Epithelial cell of prostate (primary cell): ENCODE measurements at places on chromosomes 5 and 9.

DNA sequence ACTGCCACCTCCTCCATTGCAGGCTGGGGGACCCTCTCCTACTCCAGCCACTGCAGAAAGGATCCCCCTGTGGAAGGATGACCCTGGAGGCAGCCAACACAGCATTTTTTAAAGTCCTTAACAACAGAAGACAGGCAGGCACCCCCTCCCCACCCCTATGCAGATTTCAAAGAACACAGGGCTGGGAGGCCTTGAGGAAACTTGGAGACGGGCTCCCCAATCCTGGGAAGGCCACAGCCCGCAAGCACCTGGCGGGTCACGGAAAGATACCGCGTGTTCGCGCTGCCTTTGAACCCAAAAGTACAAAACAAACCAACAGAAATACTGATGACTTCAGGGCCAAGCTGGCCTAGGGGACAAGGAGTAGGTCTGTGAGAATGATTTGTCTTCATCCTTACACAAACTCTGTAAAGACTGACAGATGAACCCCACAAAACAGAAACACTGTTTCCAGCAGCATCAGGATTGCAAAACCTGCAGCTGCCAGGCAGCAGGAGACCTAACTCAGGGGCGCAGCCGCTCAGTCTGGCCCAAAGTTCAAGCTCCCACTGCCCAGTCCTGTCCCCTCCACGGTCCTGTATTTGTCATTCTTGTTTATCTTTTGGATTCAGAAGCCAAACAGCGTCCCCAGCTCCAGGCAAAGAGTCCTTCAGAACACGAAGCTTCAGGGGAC, 13.8 kb downstream of the VAV2 start:
- DNase-seq, result no peak

DNA sequence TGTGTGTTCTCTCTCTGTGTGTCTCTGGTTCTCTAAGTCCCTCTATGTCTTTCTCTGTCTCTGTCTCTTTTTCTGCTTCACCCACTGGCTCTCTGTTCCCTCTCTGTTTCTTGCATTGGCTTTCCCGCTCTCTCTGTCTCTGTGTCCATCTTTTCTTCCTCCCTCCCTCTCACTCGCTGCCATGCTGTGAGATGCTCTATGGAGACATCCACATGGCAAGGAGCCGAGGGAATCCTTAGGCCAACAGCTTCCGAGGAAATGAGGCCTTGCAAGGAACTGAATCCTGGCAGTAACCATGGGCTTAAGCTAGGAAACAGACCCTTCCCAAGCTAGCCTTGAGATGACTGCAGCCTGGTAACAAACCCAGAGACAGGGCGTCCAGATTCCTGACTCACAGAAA, 117.3 kb downstream of the BRINP1 start:
- DNase-seq, result no peak

- no peak for DNase-seq
Observed at GRCh38 chr5:32506799-32507198, 62.3 kb upstream of the ZFR start.

- DNase-seq, result no peak
Observed at GRCh38 chr9:124831642-124832364, 21.5 kb upstream of the WDR38 start.

DNA sequence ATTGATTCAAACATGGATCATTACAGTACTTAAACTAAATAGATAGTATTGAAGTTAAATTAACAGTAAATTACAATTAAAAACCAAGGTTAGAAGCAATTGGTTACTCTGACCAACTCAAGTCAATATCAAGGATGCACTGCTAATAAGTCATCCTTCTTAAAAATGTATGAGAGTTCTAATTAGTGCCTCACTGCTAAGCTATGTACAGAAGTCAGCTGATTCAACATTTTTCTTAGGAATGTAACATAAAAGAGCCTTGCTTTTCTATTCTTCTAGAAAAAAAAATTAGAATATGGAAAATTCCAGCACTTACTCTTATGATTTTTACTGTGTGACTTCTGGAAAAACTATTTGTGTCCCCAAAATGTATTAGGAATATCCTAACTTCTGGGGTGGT, 75.7 kb upstream of the FBN2 start:
- no peak for DNase-seq

DNA sequence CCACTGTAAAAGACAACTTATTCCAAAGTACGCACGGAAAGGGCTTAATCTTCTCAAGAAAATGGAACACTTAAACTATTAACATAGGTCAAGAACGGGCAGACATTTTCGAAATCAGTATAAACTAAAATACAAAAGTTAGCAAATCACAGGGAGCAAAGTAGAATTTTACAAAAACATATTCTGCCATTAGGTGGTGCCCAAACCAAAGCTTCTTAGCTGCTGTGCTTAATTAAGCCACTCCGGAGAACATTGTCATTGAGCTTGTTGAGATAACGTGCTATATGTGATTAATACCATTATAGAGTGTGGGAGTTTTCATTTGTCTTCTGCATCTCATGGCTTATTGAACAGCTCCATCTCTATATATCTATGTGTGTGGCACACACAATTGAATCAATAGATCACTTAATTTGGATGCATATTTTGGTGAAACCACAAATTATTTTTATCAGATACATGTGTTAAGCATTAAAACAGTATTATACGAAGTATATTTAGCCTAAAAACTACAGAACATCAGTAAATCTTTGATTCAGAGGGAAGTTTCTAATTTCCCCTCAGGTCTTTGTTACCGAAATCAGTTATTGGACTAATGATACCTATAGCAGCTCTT, 23.4 kb downstream of the UBLCP1 start:
- DNase-seq, result no peak

GRCh38 chr5:43556857-43557542, at the start of gene PAIP1:
PAIP1 (minus strand) TSS chr5:43557077; CDS start chr5:43556846, 231 bp downstream.
- peak; percentile 50 for DNase-seq

DNA sequence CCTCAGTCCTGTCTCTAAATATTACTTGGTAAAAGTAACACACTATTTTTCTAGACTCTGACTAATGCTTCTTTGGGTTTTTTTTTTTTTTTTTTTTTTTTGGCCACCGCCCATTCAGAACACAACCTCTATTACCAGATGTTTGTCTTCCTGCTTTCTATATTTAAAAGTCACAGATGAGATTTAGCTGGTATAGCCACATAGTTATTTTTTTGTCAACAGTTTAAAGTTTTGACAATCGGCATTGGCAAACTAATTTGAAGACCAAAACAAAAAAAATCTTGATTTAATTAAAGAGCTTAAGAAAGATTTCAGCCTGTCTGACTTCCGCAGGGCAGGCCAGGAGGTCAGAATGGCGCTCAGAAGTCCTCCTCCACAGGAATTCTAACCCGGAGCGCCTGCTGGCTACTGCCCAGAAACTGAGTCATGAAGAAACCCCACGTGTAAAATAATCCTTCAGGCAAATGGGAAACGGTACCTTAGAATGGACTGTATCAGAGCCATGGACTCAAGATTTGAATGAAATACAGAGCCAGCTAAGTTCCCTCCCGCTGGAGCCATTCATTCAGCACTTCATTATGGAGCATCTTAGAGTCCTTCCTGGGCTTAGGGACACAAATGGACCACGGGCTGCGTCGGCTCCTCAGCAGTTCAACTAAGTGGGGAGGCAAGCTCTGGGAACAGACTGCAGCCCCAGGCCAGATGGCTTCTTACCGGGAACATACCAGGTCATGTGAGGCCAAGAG, 55.6 kb downstream of the PTPDC1 start:
- DNase-seq, result peak; percentile 27

DNA sequence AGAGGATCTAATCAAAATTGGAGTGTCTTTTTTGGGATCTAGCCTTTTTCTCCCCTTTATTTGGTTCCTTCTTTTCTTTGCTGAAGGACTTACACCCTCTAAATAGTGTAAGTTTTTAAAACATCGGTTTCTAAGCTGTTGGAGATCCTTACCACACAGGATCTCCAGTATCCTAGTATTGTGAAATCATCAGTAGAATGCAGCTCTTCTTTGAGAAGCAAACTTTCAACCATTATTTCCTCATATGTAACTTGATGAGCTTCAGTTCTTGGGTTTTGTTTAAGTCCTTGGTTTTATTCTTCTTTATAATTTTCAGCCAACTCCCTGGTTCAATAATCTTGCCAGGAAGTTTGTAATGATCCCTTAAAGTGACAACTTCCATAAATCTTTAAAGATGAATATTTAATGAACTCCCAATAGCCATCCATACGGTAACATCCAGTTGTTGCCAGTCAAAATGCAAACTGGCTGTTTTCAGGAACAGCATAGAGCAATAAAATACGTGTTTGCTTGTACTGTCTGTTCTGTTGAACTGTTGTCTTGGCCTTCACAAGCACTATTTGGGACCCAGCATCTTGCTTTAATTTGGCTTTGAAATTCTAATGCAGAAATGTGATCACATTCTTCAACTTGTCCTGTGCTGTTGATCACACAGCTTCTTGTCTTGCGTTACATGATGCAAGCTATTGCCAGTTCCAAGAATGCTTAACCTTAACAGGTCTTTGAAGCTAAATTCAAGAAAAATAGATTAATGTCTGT, 34.8 kb upstream of the TTC23L start:
- DNase-seq, result no peak

DNA sequence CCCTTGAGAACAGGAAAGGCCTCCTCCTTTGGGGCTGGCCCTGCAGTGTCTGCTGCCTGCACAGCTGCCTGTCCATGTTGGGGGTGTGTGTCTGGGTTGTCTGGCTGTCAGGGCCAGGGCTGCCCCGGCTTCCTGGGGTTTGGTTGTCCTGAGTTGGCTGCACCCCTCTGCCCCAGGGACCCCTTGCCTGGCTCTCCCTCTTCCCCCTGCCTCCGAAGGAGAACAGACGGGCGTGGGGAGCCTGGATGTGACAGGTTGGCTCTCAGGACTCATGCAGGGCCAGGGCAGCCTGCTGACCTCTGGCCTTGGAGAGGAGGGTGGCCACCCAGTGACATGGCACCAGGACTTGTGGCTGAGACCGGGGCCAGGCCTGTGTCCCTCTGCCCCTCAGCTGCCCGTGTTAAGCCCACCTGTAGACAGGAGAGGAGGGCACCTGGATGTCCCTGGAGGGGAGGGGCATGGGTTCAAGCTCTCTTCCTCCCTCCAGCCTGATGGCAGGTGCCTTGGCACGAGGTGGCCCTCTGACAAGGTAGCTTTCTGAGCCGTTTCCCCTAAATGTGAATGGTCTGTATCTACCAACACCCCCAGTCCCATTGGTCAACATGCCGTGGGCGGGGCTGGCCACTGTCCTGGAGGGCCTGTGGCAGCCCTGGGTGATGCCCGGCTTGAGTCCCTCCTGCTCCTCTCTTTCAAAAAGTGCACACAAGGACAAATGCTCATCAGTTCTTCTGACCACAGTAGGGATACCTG, 34.9 kb downstream of the WNK2 start:
- no peak for DNase-seq

DNA sequence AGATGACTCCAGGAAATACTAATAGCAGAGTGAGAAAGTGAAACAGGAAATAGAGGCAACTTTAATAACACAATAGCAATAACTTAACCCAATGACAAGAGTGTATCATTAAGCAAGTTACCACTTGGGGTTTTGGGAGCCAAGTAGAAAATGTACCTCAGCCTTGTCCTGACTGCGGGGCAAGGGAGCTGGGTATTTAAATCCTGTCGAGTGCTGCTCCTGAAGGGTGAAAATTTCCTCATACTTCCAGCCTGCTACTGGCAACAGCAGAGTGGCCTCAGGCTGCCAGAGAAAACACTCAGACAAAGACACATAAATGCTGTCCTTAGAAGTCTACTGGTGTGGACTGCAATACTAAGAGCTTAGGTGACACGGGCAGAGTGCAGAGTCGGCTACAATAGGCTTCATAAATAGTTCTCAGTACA, 112.5 kb upstream of the EMB start:
- no peak for DNase-seq

- no peak for DNase-seq
Observed at GRCh38 chr9:116460026-116460425, 227.1 kb upstream of the TRIM32 start.

- no peak for DNase-seq
Observed at GRCh38 chr9:5920860-5921328, 30.2 kb downstream of the MLANA start.

GRCh38 chr5:78886341-78887230, 98.5 kb downstream of the ARSB start:
- no peak for DNase-seq

DNA sequence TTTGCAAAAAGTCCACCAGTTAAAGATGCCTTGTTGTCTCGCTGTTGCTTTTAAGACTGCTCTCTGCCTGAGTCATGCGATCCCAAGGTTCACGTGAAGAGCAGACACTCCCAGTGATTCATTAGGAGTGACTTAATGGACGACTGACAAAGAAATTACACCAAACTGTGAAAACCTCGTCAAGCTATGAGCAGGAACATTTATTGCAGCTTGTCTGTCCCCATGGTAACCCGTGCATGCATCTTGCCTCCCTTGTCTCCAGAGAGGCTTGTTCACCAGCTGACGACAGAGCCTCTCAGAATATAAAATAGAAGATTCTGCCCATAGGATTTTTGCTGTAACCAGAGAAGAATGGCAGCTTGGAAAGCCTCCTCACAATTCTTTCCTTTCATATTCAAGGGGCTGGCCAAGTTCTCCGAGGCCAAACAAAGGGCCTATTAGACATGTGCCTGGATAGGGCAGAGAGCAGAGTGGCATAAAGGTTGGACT, 352.7 kb downstream of the SPOCK1 start:
- peak; percentile 97 for DNase-seq

DNA sequence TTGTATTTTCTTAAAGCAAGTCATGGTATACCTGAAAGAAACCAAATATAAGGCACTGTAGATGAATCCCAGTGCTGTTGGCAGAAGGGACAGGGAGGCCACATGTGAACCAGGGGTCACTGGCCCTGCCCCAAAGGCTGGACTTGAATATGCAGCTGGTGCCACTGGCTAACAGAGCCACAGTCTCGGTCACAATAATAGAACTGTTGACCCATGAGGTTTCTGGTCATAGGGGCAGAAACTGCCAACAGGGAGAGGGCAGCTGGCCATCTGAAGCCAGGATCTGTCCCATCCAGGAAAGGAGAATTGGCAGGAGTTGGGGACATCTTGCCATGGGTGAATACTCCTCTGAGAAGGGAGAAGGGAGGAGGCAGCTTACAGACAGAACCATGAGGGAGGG, 31.9 kb downstream of the PALM2AKAP2 start:
- DNase-seq, result no peak

GRCh38 chr9:133979273-133979920, 12.7 kb downstream of the VAV2 start:
- DNase-seq, result no peak

DNA sequence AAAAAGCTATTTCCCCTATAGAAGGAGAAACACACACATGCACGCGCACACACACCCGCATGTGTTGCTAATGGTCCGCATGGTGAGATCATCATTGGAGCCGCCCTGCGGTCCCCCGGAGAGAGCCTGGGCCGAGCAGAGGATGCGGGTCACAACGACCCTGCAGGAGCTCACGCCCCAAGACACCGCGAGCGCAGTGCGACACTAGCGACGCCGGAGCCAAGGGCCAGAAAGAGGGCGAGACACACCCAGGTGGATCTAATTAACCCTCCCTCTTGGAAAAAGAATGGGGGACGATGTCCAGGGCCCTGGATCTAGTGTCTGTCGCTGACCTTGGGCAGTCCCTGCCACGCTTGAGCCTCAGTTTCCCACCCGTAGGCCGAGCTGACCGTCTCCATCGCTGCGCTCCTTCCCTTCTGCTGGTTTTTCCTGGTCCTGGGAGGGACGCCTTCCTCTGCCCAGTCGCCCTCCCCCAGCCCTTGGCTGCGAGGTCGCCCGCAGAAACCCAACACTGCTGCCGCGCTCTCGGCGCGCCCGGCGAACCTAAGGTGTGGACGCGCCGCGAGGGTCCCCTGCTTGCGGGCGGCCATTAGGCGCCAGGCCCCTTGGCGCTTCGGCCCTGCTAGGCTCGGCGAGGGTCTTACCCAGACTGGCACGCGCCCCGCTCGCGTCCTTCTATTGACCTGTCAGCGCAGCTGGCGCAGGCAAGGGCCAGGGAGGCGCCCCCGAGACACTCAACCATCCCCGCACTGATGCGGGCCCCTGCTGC, 47.5 kb upstream of the RNF20 start:
- DNase-seq, result no peak

GRCh38 chr9:19498015-19498414, 89.2 kb downstream of the ACER2 start:
- DNase-seq, result no peak
